MV-4-11 (cell line): ENCODE measurements at places on chromosomes 5 and 9.
A peak's percentile ranks its signal among the peaks of the same experiment; 100 is the strongest.

DNA sequence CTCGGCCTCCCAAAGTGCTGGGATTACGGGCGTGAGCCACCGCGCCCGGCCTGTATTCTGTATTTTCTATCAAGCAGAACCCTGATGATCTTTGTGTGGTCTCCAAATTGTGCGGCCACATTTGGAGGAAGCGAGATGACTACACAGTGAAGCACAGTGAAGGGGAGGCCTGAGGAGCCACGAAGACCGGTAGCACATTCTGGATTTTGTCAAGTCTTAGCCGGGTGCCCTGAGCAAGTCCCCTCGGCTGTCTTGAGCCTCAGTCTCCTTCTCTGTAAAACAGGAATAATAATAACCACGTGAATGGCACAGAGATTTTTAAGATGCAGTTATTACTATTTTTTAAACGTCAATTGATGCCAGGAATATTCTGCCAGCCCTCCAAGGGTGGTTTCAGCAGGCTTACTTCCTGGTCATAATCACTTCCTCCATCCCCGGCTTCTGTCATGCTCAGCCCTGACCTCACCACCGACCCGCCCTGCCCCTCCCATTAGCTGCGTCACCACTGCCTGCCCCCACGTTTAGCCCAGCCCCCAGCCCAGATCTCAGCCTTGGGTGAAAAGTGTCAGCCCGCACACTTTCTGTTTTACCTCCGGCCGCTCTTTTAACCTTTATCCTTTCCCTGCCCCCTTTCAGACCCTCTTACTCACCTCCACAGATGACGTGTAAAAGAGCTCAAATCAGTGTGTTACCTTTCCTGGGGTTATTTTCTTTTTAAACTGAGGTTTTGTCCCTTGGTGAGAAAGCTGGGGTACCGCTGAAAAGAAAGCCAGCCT, 27.0 kb upstream of the ERGIC1 start:
- peak; percentile 80 for DNase-seq

GRCh38 chr5:147216552-147217154, 18.2 kb upstream of the STK32A start:
- no peak for DNase-seq

GRCh38 chr9:21549251-21549765, 67.2 kb upstream of the IFNE start:
- DNase-seq: no peak

- DNase-seq: peak; percentile 17
Measured at GRCh38 chr9:132239518-132239917, 77.7 kb downstream of the NTNG2 start.

DNA sequence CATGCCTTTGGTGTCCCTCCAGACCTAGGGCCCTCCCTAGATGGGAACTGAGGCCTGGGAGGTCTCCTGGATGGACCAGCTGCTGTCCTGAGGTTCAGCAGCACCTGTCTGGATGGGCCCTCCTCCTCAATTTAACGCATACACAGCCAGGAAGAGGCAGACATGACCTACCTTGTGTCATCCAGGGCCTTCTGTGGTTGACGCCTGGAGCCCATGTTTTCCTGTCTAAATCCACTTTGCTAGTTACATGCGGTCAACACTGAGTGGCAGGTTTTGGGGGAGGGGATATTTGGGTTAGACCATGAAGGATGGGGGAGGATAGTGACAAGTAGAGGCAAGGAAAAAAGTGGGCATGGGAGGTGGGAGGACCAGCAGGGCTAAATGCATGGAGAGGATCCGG, 3.1 kb upstream of the STC2 start:
- DNase-seq: no peak

- DNase-seq: no peak
Measured at GRCh38 chr9:524008-524407, 309.3 kb downstream of the DOCK8 start.

DNA sequence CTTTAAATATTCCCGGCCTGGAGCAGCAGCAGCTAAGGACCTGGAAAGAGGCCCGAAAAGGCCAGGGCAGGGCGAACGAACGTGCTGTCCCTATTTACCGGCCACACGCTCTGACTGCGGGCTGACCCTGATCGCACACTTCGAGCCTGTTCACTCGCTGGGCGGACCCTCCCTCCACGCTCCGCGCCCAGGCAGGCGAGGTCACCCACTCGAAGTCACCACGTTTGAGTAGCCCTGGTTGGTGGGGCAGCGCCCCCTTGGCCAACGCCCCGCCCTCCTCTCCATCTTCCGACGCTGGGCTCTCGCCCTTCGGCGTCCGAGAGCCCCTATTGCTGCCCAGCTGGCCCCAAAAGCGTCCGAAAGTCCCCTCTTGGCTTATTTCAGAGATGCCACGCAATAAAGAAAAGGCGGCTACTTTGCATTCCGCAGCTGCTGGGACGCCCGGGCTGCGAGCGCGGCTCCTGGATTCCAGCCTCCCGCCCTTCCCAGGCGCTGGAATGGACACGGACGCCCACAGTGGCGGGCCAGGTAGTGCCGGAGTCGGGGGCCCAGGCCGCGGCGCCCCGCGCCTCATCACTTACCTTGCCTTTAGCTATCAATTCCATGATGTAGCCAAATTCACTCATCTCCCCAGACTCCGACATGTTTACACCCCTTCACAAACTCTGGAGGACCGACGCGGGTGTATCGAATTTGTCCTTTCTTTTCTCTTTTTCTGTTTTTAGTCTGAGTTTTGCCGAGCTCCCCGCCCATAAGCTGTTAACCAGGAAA, 9.9 kb upstream of the TRIM36 start:
- no peak for DNase-seq

- peak; percentile 40 for DNase-seq
Measured at GRCh38 chr9:136560586-136560985, 14.7 kb upstream of the NOTCH1 start.

- DNase-seq: no peak
Measured at GRCh38 chr9:97761056-97761598, 64.0 kb upstream of the XPA start.

DNA sequence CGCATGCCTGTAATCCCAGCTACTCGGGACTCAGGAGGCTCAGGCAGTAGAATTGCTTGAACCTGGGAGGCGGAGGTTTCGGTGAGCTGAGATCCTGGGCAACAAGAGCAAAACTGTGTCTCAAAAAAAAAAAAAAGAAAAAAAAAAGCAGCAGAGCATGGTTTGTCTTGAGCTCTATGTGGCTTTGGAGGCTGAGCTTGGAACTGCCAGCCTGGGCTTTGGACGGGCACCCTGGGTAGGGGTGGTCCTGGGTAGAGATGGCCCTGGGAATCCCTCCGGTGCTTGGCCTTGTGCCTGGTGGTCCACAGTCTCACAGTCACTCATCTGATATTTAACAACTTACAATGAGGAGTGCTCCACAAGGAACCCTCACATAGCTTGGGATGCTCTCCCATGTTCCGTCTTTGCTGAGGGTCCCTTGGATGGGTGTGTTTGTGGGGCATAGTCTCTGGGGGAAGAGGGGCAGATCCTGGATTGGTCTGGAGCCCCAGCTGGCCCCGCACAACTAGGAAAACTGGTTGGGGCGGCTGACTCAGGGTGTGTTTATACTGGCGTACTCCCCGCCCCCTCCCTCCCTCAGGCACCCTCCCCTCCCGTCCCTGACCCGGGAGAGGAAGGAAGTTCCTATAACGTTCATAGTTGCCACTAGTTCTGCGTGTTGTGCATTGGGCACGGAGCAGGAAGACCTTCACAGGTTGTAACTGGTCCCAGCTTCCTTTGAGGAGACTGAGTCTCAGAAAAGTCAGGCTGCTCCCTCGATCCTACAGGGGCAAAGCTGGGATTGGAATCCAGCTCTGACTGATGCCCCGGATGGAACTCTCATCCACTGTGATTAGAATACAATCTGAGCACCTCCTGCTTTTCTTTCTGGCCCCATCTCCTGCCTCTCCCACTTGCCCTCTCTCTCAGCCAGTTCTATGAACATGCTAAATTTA, 11.2 kb downstream of the IER5L start:
- DNase-seq: peak; percentile 70

GRCh38 chr5:120457839-120458507, 6.1 kb upstream of the PRR16 start:
- peak; percentile 36 for DNase-seq

DNA sequence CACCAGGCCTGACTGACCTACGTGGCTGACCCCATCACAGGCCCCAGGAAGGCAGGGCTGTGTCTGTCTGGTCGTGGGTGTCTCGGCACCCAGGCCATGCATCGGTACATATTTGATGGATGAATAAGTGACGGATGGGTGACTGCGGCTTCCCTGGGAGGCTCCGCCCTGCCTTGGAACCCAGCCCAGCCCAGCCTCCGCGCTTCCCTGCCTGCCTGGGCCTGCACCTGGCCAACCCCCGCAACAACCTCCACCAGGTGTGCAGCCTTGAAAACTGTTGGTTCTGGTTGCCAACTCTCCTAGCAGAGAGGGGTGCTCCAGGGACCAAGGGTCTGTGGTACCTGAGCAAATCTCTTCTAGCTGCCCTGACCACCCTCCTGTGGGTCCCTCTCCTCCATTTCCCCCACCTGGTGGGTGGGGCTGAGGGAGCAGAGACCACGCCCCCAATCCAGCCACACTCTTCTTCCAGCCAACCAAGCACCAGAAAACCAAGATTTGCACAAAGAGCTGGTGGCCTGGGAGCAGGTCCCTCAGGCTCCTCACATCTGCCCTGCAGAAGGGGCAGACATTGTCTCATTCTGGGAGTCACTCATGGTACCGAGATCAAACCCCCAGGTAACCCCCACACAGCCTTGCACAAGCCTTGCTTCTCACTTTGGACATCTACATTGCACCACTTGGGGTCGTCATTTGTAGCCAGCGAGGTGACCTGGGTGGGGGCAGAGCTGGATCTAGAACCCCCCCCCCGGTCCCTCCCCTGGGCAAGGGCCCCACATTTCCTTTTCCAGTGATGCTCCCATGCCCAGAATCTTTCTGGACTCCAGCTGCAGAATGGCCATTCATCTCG, 100.6 kb upstream of the IER5L start:
- no peak for DNase-seq
